Stimulated activated CD4-positive, alpha-beta T cell treated with anti-CD3 and anti-CD28 coated beads, Interleukin-1b, Interleukin-23, amount 100 ng/mL, for 1 hour (primary cell): ENCODE measurements at places on chromosomes 2 and 18.

- DNase-seq = no peak
Measured at GRCh38 chr2:70822843-70823242, 2.4 kb upstream of the CLEC4F start.

DNA sequence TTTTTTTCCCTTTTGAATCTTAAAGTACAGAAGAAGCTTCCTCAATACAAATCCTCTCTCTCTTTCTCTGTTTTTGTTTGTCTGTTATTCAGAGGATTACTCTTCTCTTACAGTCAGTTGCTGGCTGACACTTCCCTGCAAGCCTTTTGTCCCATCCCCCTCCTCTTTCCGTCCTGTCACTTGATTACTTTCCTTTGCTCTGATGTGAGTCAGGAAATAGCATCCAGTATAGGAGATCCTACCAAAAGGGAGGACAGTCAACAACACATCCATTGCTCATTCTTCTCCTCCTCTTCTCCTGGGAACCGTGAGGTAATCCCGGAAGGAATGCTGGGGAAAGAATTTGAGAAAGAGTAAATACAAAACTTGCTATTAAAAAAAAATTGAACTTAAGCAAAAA is 79.3 kb upstream of the SCN7A start:
- DNase-seq = no peak

DNA sequence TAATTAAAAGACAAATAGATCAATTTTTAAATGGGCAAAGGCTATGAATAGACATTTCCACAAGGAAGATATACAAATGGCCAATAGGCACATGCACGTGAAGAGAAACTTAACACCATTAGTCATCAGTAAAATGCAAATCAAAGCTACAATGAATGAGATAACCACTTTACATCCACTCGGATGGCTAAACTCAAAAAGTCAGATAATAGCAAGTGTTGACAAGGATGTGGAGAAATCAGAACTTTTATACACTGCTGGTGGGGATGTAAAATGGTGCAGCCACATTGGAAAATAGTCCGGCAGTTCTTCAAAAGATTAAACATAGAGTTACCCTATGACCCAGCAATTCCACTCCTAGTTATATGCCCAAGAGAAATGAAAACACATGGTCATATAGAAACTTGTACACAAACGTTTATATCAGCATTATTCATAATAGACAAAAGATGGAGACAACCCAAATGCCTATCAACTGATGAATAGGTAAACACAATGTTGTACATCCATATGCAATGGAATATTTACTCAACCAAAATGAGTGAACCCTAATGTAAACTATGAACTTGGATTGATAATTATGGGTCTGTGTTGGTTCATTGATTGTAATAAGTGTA is 51.1 kb downstream of the SMAD7 start:
- no peak for DNase-seq

DNA sequence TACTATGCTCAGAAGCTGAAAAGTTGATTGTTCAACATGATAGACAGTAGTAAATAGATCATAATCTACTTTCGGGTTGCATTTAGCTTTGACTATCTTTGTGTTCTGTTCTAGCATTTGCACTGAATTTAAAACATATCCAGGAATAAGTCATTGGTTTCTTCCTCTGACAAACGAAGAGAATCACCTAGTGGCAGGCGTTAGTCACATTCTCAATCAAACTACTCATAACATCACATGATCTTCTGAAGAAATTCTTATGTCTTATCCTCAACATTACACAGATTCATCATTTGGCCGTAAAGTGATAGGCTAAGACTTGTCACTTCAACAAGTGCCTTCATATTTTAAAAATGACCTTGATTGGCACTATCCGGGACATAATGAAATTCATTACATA is 63.6 kb upstream of the TTC21B start:
- no peak for DNase-seq

- DNase-seq = no peak
Measured at GRCh38 chr2:229586012-229586411, 128.3 kb downstream of the DNER start.

DNA sequence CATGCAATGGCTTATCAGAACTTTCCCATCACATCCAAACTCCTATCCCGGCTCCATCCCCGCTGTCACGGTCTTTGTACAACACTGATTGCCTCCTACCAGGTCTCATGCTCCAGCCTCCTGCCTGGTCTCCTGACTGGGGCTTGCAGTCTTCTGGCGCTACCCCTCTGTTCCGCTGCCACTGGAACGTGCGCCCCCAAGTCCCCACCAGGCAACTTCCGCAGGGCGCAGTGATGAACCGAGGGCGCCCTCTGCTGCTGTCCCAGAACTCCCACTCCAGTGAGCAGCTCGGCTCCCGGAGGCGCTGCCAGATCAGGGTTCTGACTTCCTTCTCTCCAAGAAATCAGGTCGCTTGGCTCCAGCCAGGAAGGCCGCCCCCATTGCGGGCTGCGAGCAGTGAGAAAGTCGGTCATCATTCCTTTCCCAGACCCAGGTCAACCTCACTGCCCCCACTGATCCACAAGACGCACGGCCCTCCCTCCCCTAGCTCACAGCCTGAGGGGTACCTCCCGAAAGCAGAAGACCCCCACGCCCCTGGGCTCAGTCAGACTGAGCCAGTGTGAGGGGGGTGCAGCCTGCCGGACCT is 43.9 kb upstream of the RAB11FIP5 start:
- no peak for DNase-seq

GRCh38 chr2:118089139-118089800 is 999 bp downstream of the INSIG2 start:
- DNase-seq = no peak

- no peak for DNase-seq
Measured at GRCh38 chr2:160940271-160940670, 220.0 kb upstream of the TANK start.

- DNase-seq = no peak
Measured at GRCh38 chr2:149068225-149068995, 29.9 kb downstream of the LYPD6B start.

GRCh38 chr2:8122520-8122919 is 559.3 kb upstream of the ID2 start:
- no peak for DNase-seq

- DNase-seq = no peak
Measured at GRCh38 chr2:199439066-199439465, 18.7 kb downstream of the SATB2 start.

DNA sequence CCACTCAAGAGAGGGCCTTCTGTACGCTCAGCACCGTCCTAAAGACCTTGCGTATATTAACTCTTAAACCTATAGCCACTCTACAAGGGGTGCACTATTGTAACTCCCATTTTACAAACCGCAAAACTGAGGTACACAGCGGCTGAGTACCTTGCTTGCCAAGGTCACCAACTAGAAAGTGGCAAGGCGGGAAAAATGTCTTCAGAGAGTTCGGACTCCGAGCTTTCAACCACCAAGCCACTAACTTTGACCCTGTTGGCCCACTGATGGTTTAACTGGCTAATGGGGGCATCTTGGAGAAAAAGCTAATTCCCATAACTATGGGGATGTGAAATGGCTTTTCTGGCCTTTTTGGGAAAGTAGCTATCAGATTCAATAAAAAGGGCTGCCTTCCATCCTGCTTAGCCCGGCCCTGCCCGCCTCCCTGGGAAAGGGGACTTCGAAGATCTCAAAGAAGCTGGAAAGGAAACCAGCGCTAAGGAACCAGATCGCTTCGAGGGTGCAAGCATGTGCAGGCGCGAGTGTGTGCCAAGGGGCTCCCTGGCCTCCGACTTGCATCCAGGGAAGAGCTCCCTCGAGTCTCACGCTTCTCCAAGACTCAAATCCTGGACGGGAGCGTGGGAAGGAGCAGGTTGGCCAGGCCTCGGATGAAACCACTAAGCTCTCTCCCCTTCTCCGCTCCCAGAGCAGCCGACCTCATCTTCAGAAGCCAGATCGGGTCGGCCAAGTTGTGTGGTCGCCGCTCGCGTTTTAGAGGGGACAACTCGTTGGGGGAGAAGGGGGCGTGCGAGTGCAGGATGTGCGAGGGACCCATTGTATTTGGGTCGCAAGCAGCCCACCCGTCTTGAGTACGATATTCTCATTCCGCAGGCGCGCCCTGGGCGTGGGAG is 2.2 kb upstream of the SP5 start:
- no peak for DNase-seq

GRCh38 chr2:237354892-237355291 is 59.1 kb downstream of the COL6A3 start:
- no peak for DNase-seq

DNA sequence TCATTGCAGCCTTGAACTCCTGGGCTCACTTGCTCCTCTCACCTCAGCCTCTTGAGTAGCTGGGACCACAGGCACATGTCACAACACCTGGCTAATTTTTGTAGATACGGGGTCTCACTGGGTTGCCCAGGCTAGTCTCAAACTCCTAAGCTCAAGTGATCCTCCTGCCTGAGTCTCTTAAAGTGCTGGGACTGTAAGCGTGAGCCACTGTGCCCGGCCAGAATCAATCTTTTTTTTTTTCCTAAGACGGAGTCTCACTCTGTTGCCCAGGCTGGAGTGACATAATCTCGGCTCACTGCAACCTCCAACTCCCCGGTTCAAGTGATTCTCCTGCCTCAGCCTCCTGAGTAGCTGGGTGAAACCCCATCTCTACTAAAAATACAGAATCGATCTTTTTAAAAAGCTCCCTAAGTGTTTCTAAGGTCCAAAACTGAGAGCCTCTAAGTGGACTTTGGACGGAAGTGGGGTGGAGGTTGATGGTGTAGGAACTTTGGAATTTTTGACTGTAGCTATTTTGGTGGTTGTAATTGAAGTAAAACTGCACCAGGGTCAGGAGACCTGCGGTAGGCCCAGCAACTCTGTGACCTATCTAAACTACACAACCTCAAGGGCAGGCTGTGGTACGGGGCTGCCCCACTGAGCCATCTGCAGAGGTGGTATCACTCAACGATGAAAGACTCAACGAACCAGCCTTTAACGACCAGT is 82.9 kb downstream of the POLR1A start:
- DNase-seq = no peak

- no peak for DNase-seq
Measured at GRCh38 chr2:53202063-53202462, 565.5 kb upstream of the CHAC2 start.

GRCh38 chr2:183078163-183078463 is 434 bp upstream of the DUSP19 start:
- DNase-seq = no peak

- no peak for DNase-seq
Measured at GRCh38 chr2:75284345-75284744, 85.0 kb upstream of the TACR1 start.
